HFF-Myc (cell line): ENCODE measurements at places on chromosomes 2 and 18.

DNA sequence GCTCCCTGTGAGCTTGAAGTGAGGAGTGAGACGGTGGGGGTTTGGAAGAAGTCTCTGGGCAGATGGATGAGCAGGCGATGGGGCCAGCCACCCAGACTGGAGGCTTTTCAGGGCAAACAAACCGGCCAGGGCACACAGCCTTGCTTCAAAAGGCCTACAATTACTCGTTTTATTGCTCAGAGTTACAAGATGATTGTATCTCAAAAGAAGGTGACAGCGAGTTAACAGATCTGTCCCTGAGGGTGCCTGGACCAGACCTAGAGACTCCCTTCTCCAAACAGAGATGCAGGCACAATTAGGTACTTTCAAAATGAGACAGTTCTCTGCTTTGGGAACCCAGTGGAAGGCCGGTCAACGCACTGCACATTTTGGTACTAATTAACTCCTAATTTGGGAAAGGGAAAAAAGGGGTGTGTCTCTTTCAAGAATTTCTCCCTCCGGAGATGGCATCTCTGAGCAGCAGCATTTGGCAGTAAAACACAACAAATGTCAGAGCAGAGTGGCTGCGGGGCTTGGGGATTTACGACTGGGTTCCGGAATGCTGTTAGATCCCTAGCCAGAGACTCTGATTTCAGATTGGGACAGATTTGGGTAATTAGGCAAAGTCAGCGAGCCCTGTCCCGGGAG, 226.7 kb downstream of the TTC32 start:
- DNase-seq = peak; percentile 48

DNA sequence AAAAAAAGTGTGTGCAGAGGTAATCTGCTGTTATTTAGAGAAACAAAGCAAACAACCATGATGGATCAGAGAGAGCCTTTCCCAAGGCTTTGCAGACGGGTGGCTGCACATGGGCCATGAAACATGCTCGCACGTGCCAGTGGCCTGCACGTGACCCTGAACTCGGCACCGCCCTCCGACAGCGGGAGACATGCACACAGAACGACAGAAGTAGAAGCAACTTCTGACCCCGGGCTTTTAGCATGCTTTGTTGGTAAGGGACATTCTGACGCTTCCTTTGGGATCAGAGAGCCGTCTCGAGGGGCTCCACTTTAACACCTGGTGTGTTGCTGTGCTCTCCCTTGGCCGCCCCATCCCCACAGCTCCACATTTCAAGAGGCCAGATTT, 112.5 kb downstream of the KCNF1 start:
- no peak for DNase-seq

GRCh38 chr2:225028572-225028971, 13.7 kb downstream of the DOCK10 start:
- DNase-seq = no peak

GRCh38 chr2:112688086-112688880, 32.5 kb upstream of the NT5DC4 start:
- no peak for DNase-seq

- no peak for DNase-seq
These were observed 34.5 kb downstream of the PIK3C3 start for GRCh38 chr18:41989508-41989907.

- no peak for DNase-seq
These were observed 216.9 kb upstream of the SALL3 start for GRCh38 chr18:78762753-78763152.

DNA sequence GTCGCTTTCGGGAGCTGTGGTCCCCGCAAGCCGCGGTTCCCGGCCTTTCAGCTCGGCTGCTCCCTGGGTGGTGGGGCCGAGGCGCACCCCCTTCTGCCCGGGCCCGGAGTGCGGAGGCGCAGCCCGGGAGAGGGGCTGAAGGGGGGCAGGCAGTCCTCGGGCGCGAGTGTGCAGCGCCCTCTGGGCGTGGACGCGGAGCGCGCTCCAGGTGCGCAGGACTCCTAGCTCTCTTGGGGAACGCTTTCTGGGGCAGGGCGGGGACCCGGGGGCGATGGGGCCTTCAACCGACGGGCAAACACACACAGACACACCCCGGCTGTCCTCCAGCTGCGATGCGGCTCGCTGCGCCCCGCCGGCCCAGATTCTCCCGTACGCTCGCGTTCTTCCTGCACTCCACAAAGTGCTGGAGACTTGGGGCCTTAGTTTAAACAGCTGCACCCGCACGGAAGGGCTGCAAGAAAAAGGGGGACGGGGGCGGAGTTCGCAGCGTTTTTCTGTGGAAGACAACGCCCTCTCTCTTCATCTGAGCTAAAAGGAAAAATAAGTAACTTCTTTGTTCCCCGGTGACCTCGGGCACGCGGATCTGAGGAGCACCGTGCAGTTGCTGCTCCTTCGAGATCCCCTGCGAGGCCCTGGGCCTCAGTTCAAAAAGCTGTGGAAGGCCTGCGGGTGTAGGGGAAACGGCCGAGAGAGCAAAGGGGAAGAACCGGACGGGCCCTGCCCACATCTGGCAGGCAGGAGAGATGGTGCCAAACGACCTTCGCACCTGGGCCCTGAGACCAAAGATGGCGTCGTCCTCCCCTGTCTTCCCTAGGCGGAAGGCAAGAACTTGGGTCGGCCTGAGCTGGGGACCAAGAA, 593 bp upstream of the SDC1 start:
- DNase-seq = no peak

- no peak for DNase-seq
These were observed 518.3 kb downstream of the XIRP2 start for GRCh38 chr2:167406558-167406957.

GRCh38 chr2:203820969-203821368, 46.6 kb upstream of the CTLA4 start:
- DNase-seq = no peak

DNA sequence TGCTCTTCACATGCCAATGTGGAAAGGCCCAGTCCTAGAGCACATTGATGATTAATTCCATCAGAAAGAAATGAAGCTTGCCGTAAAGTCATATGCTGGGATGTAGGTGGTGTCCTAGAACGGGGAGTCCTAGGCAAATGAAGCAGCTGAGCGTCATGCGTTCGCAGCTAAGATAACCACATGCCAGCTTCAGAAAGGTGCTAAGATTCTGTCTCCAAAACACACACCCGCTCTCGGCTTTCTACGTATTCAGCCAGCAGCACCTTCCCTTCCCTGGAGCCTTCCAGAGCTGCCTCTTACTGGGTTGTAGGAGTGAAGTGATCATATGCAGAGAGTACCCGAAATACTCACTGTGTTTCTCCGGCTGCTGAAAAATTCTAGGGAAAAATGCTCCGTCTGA, 421.6 kb upstream of the ID2 start:
- no peak for DNase-seq

DNA sequence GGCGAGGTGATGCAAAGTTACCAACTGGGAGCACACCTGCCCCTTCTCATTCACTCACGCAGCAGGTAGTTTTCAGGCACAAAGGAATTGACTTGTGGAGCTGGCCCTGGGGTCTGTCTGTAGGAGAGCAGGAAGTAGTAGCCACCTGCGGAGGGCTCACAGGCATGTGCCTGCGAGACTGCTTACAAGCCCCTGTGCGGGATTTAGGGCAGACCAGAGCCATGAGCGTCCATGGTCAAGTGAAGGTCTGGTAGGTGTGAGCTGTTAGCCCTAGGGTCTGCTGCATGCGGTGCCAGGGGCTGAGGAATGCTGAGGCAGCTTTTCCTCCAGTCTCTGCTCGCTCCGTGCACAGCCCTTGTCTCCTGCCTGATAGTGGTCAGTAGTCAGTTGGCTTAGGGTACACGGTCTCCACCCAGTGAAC, 18.9 kb downstream of the INPP4A start:
- no peak for DNase-seq

DNA sequence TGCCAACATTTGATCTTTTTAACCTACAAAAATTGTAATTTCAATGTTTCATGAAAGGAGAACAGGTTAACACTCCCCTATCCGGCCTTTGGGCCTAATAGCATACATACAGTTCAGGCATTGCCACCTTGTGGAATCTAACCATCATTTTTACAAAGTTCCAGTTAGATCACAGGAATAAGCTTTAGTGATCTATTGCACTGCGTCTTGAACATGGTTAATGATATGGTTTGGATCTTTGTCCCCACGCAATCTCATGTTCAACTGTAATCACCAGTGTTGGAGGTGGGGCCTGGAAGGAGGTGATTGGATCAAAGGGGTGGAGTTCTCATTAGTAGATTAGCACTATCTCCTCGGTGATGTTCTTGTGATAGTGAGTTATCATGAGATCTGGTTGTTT, 58.2 kb upstream of the NEUROD1 start:
- no peak for DNase-seq

DNA sequence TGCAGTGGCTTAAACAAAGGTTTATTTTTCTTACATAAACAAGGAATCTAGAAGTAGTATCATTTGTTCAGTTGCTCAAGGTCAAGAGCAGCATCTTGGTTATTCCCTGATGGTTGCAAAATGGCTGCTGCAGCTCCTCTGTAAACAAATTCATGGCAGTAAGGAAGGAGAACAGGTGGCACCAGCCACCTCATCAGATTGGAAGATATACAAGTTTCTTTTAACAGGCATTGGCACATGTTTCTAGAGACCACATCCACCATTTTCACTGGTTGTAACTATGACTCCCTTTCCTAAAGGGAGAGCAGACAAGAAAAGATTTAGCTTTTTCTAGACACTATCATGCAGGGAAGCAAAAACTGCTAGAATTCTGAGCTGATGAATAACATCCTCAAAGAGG, 46.3 kb downstream of the PKDCC start:
- no peak for DNase-seq

- DNase-seq = peak; percentile 36
These were observed 77.2 kb downstream of the NEURL3 start for GRCh38 chr2:96427917-96428316.

DNA sequence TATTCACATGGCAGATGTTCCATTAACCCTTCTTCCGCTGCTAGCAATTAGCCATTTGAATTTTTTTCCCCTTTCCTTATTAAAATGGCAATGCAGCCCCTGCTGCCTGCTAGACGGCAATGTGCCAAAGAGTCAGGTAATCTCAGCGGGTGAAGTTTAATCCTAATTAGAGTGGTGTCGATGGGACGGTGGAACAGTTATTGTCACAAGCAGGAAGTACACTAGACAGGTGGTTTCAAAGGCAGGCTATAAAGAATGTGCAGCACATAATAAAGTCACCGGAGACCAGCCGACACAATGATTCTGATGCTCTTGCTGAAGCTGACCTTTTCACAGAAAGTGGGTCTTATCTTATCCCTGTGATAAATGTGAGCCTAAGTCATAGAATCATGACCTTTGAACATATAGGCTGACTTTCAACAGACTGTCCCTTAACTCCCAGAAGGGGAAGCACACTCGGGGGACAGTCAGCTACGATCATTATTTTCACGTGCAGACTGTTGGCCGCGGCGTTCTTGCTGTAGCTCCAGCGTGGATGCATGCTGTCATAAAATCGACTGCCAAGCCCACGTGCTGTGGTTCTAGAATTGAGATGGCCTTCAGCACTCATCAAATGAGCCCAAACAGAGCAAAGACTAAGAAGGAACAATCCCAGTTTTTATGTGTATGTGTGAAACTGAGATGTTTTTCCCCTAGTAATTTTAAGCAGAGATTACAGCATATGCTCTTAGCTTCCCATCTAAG, 926.2 kb upstream of the SOX11 start:
- DNase-seq = no peak

- no peak for DNase-seq
These were observed at the start of gene GPD2 for GRCh38 chr2:156435718-156436496. Gene GPD2 (plus strand): TSS chr2:156436379. CDS start chr2:156476106, 39,727 bp downstream.

DNA sequence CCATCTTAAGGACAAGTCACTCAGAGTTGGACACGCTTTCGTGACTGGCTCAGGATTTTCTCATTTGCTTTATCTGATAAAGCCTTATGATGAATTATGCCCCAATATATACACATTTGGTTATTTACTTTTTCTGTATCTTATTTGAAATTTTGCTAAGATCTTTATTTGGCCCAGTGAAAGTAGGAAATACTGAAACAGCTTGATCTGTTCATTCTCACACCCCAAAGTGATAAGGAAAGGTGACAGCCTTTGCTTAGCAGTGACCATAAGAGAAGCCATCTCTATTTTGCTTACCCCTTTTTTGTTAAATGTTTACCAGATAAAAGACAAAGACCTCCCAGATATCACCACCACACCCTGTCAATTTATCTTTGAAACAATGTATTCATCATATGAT, 428.3 kb downstream of the PARD3B start:
- no peak for DNase-seq

DNA sequence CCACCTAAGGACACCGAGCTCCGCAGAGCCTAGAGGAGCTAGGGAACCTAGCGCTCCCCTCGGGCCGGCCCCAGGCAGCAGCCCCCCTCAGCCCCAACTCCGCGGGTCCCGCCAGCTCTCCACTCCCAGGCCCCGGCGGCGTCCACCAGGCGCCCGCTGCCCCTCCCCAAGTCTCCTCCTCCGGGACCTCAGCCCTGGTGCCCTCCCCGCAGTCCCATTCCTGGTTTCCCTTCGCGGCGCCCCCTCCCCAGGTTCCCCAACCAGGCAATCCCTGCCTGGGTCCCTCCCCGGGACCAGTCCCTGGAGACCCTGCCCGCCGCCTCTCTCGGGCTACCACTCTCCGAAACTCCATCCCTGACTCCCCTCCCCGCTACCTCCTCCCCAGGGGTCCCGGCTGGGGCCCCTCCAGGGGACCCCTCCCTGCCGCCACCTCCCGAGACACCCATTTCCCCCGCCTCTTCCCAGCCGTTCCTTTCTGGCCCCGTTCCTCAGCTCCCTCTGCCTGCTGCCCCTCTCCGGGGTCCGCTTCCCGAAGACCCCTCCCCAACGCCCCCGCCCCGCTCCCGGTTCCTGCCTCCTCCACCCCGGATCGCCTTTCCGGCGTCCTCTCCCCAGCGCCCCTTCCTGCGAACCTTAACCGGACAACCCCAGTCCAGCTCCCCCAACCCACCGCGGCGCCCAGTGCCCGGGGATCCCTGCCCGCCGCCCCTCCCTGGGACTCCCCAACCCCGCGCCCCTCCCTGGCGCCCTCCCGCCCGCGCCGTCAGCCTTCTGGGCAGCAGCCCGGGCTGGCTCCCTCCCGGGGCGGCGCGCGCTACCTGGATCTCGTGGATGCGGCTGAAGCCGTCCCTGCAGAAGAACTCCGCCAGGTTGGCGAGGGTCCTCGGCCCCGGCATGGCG, 678 bp downstream of the CYP27C1 start:
- DNase-seq = no peak

GRCh38 chr2:142467321-142467720, 336.5 kb upstream of the LRP1B start:
- DNase-seq = no peak

GRCh38 chr2:231947694-231948093, 13.8 kb upstream of the DIS3L2 start:
- DNase-seq = no peak

DNA sequence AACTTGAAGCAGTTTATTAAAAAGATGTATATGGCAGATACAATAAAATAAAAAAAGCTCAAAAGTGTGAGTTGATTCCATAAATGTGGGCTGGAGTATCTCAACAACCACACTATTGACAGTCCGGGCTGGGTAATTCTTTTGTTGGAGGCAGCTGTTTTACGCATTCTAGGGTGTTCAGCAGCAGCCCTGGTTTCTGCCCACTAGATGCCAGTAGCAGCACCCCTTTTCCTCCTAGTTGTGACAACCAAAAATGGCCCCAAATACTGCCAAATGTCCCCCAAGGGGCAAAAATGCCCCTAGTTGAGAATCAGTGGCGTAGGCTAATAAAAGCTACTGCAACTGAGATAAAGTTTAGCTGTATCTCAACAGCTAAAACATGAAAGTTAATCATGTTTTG, 44.8 kb downstream of the CHMP3 start:
- peak; percentile 1 for DNase-seq
